ENCODE measurements at places on chromosomes 5 and 9.

GRCh38 chr5:151042453-151043093, 22.2 kb downstream of the GPX3 start:
- no peak for DNase-seq

- DNase-seq: no peak
These were observed 129.6 kb downstream of the TLE1 start for GRCh38 chr9:81559709-81560108.

DNA sequence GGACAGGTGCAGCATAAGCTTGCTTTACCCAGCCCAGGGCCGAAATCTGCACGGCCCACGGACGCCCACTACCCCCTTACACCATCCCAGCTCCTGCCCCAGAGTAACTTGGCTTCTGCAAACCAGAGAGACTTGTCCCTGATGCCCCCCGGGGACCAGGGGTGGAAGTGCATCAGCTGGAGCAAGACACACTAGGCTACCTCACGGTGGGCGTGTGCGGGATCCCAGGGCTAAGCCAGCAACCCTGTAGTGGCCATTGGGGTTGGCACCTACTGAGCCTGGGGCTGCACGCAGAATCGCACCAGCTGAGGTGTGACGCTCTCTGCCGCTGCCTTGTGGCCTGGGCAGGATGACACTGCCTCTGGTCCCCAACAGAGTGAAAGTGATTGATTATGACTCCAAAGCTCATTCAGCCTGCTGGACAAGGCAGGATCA, 6.1 kb upstream of the ZNF79 start:
- peak; percentile 45 for DNase-seq

DNA sequence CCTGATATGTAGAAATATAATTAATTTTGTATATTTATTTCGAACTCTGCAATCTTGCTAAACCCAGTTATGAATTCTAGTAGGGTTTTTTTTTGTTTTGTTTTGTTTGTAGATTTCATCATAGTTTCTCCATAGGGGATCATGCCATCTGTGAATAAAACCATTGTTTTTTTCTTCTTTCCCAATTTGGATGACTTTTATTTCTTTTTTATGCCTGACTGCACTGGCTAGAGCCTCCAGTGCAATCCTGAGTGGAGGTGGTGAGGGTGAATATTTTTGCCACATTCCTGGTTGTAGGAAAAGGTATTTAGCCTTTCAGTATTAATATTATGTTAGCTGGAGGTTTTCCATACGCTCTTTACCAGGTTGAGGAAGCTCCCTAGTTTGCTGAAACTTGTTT, 70.0 kb upstream of the GFPT2 start:
- DNase-seq: no peak

DNA sequence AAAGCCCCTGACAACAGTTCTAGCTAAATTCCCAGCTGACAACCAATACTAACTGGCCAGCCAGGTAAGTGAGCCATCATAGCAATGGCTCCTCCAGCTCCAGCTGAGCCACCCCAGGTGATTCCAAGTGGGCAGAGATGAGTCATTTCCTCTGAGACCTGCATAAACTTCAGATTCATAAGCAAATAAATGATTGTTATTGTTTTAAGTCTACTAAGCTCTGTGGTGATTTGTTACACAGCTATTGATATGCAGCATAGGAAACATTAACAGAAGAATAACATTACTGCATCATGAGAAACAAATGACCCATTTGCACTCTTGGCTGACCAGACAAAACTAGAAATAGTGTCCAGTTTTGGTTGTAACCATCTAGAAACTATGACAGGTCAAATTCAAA, 60.3 kb downstream of the TTC39B start:
- DNase-seq: peak; percentile 49

DNA sequence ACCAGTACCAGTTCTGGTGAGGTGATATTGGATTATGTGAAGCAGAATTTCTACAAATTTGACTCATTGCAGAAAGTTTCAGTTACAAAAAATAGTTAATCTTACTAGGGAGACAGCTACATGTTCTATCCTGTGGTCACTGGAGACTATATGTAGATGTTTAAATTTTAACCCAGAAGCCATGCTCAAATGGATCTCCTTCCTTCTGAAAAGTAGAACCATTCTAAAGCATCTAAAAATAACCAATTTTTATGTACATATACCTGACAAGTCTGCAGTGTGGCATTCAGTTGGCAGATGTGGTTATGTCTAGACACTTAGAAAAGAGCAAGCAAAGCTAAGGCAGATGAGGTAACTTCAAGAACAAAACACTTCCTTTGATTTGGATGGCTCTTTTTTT, 65.5 kb upstream of the POU4F3 start:
- no peak for DNase-seq

DNA sequence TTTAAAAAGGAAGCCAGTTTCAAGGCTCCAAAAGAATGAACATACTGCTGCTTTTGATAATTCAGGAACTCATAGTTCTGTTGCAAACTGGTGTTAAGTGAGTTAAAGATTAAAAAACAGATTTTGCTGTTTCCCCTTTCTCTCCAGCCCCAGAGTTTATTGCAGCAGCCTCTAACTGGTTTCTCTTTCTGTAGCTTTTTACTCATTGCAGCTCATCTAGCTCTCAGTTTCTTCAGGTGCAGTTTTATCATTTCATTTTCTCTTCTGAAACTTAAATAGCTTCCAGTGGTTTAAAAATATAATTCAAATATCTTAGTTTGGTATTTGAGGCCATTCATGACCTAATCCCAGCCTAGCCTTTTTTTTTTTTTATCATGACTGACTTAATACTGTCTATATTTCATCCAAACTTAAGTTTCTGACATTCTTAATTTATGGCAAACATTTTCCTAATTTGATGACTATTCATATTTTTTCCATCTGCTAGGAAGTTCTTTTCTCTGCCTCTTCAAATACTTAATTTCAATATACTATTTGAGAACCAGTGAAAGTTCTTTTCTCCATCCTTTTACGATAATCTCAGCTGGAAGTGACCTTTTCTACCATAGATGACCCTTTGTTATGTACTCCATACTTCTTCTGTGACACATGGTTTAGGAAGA, 252.7 kb upstream of the GRIA1 start:
- no peak for DNase-seq

DNA sequence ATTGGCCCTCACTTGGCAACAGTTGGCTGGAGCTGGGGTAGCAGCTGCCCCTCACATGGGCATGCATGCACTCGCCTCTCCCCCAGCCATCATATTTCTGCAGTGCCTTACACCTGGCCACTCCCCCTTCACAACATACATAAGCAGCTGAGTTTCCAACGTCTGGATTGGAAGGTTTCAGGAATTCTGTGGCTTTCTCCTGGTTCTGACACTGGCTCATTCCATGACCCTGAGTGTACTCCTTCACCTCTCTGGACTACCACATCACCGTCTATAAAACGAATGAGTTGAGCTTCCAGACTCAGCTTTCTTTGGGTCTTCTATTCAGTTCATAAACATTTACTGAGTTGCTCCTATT, 84.3 kb downstream of the GALNT10 start:
- no peak for DNase-seq

- DNase-seq: peak; percentile 98
These were observed 51.9 kb downstream of the NIPAL4 start for GRCh38 chr5:157511651-157512644.

- peak; percentile 99 for DNase-seq
These were observed 255.1 kb downstream of the MAT2B start for GRCh38 chr5:163760498-163760897.

GRCh38 chr5:115424030-115424429, 120.5 kb downstream of the FEM1C start:
- DNase-seq: no peak

DNA sequence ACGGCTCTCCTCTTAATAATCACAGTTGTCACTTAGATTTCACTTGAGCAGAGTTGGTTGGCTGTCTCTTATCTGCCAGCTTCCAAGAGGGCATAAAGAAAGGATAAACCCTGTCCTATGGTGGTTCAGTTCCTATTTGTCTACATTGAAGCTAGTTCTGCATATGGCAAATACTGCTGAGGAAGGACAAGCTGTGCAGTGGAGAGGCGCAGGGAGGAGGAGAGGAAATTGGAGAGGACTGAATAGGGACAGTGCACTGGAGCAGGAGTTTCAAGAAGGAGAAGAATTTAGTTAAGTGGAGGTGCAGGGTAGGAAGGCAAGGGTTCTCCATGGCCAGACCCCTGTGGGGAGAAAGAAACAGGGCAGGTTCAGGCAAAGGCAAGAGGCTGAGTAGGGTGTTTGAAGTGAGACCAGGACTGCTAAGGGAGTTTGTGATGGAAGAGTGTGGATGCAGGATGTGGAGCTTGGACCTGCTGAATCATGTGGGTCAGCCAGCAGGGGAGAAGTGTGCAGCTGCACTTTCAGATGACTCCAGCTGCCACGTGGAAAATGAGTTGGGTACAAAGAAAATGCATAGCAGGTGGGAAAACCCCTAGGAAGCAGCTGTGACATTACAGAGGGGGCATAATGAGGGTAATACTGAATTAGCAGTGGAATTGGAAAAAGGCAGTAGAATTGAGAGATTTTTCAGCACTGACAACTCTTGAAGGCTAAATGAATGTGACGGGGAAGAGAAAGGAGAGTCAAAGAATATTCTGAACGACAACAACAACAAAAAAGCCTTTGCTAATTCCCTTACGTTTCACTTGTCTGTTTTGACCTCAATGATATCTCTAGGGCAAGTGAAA, 66.8 kb downstream of the MAMDC2 start:
- DNase-seq: peak; percentile 87
